ENCODE measurements at places on chromosomes 3 and 15.

DNA sequence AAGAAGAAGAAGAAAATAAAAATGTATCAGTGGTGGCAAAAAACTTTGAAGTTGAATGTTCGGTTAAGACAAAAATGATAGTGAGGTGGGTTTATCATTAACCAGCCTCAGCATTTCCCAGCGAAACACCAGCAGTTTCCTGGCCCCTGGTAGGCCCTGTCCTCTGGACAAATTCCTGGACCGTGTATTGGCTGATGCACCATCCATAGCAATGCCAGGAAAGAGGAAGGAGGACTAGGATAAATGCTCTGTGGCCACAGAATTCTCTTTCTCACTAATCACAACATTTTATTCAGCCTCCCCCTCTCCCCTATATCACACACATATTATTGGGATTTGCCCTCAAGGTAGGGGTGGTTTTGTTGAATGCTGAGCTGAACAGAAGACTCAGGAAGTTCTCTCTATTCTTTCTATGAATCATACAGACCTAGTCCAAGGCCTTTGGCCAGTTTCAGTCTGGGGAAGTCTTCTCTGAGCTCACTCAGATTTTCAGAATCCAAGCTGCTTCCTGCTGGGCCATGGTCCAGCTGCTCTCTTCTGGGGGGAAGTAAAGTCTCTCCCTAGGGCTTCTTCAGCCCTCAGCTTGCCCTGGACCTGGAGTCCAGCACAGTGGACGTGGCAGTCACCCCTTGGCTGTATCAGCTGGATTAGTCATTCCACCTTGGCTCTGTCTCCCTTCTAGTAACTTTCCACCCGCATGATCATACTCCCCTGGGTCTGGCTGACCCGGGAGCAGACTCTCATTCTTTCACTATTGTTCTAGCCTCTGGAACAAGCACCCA lies 27.6 kb downstream of the SLC28A1 start:
- DNase-seq, result peak; percentile 95

DNA sequence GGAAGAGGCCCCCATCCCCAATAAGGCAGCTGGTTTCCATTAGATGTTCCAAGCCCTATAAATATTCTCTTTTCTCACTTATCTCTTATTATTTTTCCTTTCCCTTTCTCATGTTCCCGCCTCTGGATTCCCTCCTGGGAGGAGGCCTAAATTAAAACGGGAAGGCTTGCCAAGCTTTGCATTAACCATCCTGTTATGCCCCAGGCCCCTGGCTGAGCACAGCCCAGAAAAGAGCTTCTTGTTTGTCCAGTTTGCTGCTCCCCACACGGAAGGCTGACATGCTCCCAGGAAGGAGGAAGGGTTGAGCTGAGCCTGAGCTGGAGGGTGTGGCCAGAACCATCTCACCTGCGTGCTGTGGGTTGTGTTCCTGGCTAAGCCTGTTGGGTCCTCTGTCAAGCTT lies 63.1 kb upstream of the BOC start:
- DNase-seq, result no peak

DNA sequence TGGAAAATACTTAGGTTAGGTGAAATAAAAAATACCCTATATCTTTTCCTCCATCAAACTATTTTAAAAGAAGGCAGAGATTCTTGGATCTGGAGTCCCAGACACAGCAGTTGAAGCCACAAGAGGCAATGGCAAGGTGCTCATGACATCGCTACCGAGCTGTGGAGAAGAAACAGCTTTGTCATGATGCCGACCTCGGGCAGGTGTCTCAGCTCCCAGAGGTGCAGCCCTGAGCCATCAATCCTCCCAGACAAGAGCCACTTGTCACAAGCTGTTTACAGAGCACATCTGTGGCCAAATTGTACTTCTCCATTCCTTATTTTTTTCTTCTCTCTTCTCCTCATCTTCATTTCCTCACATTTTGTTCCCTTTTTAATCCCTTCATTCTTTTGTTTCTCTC lies 50.8 kb downstream of the GPR176 start:
- DNase-seq, result no peak

DNA sequence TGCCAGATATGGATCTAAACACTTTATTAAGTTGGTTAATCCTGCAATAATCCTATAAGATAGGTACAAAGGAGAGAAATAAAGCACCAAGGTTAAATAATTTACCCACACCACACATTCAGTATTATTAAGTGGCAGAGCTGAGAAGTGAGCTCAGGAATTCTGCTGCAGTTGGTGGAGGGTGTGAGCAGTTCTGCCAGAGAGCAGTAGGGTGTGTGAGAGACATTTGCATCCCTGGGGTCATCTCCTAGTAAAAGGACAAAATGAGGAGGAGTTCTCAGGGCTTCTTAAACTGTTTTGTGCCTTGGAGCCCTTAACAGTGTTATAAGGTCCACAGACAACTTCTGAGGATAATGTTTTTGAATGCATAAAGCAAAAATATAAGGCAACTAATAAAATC lies 484.5 kb downstream of the TAFA4 start:
- DNase-seq, result no peak

- no peak for DNase-seq
These were observed 23.1 kb downstream of the TRPM1 start for GRCh38 chr15:31078471-31078870.

DNA sequence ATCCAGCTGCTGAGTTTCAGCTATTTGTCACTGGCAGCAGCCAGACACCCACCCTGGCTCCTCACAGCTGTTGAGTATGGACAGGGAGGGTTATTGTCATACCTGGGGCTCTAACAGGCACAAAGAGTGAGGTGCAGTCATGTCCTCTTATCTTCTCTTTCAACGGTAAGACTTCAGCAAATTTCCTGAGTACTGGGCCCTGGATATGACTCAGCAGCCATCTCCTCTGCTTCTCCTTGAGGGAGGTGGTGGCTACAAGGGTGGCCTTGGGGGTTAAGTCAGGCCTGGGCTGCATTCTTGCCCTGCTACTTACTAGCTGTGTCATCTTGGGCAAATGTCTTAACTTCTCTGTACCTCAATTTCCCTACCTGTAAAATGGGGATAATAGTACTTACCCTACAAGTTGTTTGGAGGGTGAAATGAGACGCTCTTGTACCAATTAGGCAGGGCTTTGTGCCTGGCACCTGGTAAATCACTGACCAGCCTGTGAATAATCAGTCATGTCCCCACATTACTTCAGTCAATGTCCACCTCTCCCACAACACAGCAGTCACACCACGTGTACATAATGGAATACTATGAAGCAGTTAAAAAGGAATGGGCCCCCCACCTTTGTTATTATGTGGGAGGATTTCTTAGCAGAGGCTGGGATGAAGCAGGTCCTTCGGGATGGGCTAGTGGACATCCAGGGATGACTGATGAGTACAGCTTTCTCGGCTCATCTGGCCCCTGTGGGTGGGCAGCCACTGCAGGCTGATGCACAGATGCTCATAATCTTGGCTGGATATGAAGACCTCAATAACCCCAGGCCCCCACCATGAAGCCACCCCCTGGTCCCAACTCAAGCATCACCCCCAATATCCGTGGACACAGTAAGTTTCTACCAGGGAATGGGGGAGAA lies 528.8 kb downstream of the SHQ1 start:
- DNase-seq, result peak; percentile 67

GRCh38 chr3:63580151-63580550 lies 72.3 kb upstream of the SNTN start:
- DNase-seq, result no peak

GRCh38 chr3:152430223-152431002 lies 161.7 kb downstream of the MBNL1 start:
- no peak for DNase-seq

- DNase-seq, result peak; percentile 69
These were observed 25.6 kb downstream of the HACD2 start for GRCh38 chr3:123559040-123559861.

DNA sequence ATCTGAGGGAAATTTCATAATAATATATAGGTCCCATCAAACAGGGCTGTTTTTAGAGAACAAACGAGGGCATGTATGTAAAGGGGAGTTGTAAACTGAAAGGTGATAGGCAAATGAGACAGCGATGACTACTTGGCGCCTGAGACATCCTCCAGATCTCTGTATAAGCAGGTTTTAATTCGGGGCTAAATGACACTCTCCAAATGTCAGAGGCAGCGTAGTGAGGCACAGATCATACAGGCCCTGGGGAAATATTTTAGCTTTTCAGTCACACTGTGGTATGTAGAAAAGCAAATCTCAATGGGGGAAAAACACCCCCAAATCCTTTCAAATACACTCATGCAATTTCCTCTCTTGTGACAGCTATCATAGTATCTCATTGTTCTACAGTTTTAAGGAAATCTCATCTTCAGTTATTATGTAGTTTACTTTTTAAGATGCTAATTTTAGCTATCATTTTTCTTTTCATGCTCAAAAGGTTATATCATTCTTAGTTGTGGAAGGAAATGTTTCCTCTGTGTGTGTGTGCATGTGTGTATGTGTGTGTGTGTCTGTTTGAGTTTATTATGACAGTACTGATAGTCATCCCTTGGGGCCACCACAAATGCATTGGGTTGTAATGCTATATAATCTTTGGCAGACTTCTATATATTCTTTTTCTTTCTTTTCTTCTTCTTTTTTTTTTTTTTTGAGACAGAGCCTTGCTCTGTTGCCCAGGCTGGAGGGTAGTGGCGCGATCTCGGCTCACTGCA lies 1.1 kb downstream of the TPRG1 start:
- no peak for DNase-seq

DNA sequence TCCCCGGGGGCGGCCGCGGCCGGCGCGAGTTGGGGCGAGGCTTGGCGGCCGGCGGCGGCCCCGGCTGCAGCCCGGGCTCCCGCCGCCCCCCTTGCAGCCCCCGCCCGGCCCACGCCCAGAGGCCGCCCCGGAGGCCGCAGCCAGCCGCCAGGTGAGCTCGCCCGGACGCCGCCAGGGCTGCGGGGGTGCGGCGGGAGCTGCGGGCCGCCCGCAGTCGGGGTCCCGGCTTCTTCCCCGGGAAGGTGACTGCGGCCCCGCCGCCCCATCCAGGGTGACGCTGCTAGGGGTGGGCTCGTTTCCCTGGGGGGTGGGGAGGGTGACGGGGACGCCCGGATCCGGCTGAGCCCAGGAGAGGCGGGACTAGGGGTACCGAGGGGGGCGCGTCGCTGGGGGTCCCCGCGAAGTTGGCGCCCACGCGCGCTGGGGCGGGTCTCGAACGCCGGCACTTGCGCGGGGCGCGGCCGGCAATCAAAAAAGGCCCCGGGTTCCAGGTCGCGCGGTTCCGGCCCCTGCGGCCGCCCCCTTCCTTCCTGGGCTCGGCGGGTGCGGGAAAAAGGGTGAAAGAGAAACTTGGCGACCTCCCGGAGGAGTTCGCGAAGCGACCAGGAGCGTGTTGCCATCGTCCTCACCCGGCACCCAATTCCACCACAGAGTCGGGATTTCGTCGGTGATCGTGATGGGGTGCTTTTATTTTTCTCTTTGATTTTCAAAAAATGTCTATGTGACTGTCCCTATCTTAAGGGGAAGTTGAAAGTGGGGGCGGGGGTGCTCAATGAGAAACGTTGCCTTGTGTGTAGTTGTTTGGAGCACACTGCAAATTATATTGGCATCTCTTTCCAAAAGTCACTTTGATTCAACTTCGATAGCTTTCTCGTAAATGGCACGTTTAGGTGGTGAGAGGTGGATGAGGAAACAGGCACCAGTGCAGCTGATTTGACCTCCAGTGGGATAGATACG lies 619 bp downstream of the ATXN7 start:
- DNase-seq, result peak; percentile 47

DNA sequence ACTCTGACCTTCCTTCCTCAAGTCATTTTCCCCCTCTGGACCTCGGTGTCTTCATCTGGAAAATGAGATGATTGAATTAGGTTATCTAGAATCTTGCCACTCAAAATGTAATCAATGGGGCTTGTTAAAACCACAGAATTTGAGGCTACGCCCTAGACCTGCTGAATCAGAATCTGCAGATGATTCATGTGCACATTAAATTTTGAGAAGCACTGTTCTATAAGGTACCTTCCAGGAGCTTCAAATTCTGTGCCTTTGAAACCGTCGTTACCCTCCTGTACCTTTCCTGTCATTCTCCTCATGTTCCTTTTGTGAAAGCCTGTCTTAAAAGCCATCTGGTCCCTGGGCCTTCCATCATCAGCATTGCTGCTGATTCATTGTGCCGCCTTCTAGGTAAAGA lies 172.4 kb upstream of the TOPAZ1 start:
- no peak for DNase-seq

DNA sequence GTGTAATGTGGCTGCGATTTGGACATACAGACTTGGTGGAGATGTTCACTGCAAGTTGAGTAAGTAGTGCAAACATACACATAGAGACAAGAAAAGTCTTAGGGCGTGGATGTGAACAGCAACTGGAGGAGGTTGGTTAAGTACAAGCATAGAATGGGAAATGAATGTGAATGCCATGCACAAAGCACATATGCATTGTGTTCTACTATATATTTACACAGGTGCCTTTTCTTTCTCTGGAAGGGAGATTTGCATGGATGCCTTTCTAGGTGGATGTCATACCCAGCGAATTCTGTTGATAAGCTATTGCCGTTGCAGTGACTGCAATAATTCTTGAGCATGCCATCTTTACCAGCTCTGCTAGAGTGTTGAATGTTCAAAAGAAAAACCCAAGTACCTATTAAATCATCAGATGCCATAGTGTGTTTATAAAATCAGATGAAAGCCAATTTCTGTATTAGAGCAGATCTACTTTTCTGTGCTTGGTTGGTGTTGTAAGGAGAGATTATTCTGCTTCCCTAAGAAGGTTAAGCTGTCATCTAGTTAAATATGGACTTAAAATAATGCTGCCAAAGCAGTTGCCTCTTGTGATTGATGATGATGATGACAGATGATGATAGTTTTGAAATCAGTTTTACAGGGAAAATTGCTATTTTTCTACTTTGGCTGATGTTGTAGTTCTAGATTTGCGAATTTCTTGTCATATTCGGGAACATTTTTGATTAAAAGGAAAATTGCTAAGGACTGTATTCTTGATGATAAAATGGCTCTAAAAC lies 148.4 kb downstream of the CNTN4 start:
- DNase-seq, result no peak

DNA sequence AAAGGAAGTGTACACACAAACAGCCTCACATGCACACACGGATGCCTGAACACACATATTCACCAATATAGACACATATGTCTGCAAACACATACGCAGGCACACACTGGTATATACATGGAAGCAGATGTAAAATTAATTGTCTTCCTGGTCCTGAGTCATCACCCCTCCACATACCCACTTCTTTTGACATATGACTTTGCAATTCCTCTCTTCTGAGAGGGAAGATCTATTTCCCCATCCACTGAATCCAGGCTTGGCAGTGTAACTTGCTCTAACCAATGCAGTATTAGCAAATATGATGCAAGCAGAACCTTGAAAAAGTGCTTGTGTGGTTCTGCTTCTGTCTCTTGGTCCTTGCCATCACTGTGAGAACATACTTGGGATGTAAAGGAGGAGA lies 76.8 kb upstream of the HRH1 start:
- peak; percentile 67 for DNase-seq

GRCh38 chr3:176873261-176873660 lies 324.0 kb downstream of the TBL1XR1 start:
- no peak for DNase-seq

Measured in AG08395 (cell line).